ENCODE measurements at places on chromosomes 13 and 19.

- DNase-seq = peak; percentile 8
Observed at GRCh38 chr19:8641908-8642547, 11.6 kb downstream of the NFILZ start.

DNA sequence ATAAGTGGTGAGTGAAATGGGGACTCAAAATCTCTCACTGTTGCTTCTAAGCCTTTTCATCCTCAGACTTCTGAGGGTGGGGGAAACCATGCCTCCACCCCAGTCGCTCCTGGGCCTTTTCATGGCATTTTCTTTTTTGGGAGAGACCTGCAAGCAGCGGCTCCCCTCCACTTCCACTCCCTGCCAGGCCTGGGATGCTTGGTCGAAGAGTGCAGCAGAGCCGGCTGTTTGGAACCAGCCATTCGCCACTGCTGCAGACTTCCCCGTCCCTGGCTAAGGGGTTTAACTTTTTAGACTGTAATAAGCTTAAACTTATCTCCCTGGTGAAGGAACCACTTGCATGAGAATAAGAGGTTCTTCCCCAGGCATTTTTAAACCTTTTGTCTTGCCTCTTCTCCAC is 617.2 kb downstream of the PCDH9 start:
- DNase-seq = no peak

DNA sequence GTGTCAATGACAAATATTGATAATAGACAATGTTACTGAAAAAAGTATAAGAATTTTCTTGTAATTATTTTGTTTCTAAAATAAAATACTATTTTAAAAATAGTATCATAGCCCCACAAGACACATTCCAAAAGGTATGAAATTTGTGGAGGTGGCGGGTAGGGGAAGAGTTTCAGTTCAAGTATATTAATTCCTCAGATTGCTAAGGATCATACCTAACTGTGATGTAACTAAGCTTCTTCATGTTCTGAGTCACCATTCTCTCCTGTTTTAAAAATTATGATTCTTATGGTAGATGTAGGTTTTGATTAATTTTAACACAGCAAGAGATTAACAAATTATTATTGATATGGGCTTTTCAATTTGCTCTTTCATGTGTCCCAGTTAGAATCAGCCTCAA is 61.3 kb downstream of the MYO16 start:
- DNase-seq = no peak

- no peak for DNase-seq
Observed at GRCh38 chr19:14385492-14385891, 4.2 kb downstream of the ADGRE5 start.

GRCh38 chr13:28981530-28981929 is 161.4 kb downstream of the MTUS2 start:
- no peak for DNase-seq

DNA sequence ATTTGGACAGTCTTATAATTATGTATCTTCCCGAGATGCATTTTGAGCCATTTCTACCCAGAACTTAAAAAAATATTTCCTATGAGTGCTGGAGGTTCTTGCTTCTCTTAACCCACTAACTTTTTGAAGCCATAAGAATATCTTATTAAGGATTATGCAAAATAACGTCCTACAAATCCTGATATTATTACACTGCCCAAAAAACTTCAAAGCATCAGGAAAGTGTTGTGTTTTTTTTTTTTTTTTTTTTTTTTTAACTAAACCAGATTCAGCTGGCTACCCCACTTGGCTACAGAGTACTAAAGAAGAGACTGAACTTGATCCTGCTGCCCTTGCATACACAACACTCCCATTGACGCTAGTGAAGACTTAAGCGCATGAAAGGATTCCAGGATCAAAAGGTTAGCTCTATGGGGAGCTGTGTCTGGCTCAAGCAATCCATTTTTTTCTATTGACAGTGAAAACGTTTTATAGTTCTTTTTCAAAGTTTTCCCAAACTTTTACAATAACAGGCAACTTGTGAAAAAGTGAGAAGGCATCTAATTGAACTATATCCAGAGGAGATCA is 141.4 kb downstream of the KCNRG start:
- no peak for DNase-seq

DNA sequence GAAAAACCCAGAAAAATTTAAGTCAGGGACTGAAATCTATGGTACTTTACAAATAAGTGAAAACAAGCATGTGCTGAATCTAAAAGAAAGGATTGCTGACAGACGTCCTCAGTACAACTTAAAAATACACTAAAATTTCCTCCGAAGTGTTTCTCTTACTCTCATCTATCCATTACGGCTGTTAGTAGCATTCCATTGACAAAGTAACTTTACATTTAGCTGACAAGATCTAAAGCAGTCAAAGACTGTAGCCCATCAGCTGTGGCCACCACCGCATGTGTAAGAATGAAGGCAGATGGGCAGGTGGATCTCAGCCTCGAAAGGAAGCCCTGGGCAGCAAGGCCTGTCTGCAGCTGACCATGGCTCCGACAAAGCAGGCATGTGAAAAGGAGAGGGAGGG is 59.0 kb downstream of the FLT1 start:
- no peak for DNase-seq

DNA sequence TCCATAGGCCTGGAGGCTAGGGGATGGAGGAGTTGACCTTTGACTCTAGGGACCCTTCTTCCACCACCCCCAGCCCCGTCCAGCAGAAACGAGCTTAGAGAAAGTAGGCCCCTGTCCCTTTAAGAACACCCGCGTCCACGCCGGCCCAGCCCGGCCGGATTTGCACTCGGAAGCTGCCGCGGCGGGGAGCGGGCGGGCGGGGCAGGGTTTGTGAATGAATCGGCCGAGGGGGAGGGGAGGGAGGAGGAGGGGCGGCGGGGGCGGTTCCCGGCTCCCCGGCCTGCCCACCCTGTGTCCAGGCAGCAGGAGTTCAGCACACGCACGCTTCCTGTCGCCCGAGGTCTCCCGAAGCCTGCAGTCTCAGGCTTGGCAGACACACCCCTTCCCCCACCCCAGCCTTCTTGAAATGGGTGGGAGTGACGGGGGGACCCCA is 1.5 kb downstream of the UNC13A start:
- peak; percentile 25 for DNase-seq

- DNase-seq = no peak
Observed at GRCh38 chr19:19010551-19010950, 22.8 kb downstream of the SUGP2 start.

- no peak for DNase-seq
Observed at GRCh38 chr13:45209229-45209628, 8.4 kb upstream of the KCTD4 start.

- no peak for DNase-seq
Observed at GRCh38 chr19:7904074-7905020, 670 bp downstream of the MAP2K7 start.

DNA sequence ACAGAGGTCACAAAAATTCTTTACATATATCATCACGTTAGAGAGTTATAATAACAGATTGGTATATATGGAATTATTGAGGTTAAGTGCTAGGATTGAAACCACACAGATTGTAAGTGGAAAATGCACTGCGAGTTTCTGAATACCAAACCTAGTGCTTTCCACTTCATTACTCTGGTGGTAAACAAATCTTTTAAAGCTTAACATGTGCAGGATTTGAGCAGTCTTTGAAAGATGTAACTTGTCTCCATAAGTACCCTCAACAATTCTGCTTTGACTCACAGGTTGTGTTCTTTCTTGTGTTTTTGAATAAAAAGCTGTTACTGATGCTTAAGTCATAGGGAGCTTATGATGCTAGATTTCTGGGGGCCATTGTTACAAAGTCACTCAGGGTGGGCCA is 314.7 kb upstream of the DACH1 start:
- no peak for DNase-seq

- DNase-seq = no peak
Observed at GRCh38 chr19:47186446-47187334, 44.3 kb downstream of the BBC3 start.

- no peak for DNase-seq
Observed at GRCh38 chr19:11087870-11088505, 1.3 kb upstream of the LDLR start.

DNA sequence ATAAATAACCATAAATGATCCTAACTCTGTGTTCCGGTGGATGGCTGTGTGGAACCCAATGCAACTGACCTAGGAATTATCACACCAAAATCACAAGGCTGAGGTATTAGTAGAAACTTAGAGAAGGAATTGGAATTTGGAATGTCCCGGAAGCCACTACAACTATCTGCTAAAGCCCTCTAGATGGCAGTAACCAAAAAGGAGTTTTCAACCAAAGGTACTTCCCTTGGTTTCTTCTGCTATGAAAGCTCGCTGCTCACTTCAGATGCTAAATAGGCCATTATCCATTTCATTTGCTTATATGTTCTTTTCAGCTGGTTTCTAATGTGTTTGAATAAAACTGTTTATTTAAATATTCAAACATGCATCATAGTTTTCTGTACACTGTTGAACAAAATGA is 1589.1 kb upstream of the SPRY2 start:
- DNase-seq = peak; percentile 18

DNA sequence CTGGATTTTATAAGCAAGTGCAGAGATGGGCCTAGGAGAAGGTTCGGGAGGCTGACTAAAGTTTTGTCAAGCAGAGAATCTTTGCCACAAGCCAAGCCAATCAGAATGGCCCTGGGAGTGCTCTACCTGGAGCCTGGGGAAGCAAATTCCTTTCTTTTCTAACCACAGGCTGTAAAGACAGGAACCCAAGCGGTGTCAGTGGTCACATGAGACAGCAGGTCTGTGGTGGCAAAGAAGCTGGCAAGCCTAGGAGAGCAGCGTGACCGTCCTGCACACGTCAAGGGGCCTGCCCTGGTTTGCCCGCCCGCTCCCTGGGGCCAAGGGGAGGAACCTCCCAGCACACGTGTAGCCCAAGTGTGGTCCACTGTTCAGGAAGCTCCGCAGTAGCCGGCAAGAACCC is 90.8 kb downstream of the IPO5 start:
- no peak for DNase-seq

- no peak for DNase-seq
Observed at GRCh38 chr19:15891434-15891833, 6.4 kb downstream of the CYP4F2 start.

DNA sequence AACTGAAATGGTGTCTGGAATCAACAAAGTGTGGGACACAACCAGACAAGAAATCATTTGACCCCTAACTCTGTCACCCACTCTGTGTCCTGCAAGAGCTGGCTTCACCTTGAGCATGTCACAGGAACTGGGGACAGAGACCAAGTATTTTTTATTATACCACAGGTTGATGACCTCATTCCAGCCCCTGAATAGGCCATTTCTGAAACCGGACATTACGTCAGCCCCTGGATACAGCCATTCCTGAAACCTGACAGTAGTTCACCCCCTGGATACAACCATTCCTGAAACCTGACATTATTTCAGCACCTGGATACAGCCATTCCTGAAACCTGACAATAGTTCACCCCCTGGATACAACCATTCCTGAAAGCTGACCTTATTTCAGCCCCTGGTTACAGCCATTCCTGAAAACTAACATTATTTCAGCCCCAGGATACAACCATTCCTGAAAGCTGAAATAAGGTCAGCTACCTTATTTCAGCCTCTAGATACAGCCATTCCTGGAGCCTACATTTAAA is 47.7 kb upstream of the CACNA1A start:
- no peak for DNase-seq

DNA sequence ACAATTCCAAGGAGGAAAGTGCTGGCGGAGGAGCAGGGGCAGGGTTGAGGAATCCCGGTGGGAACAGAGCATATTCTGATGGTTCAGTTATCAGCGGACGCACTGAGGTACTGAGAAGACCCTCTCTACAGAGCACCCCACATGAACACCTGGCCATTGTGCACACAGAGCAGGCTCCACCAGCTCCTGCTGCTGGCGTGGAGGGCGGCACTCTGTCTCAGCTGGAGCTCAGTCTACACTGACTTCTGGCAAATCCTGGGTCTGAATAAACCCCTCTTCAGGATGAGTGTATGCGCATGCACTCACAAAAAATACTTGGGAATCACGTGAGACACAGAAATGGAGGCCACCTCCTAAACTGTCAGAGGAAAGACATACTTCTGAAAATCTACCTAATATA is 114.4 kb upstream of the IRS2 start:
- no peak for DNase-seq

- no peak for DNase-seq
Observed at GRCh38 chr19:4014541-4015491, 7.3 kb downstream of the PIAS4 start.

DNA sequence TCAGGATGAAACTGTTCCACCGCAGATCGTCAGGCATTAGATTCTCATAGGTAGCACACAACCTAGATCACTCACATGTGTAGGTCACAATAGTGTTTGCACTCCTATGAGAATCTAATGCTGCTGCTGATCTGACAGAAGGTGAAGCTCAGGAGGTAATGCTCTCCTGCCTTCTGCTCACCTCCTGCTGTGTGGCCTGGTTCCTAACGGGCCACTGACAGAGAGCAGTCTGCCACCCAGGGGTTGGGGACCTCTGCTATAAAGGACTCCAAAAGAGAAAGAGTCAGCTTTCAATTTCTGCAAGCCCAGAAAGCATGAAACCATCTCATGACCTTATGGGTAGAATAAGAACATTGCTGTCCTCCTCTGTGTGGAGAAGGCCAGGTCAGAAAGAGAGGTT is 43.5 kb upstream of the PCCA start:
- no peak for DNase-seq

DNA sequence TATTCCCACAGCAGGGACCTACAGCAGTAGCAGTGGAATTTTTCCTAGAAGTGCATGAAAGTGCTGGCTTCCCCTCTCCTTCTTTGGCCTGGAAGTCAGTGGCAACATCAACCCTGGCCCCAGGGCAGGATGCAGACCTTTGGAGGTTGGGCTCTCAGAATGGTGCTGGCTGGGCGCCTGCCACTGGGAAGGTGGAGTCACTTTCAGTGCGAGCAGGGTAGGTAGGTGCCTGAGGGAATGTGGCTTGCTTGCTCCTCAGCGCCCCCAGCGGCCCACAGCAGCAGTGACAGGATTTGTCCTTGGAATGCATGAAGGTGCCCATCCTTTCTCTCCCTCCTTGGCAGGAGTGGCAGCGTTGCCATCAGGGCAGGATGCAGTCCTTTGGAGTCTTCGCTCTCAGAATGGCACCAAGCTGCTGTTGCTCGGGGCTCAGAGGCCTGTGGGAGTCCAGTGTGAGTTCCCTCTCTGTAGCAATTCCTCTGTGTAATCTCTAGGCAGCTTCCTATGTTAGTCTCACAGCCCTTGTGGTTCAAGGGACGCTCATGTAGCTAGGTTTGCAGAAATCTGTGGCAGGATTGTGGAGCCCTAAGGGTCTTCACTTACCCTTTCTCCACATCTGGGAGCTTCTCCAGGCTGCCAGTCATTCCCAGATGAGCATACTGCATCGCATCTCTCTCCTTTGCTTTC is 354.4 kb upstream of the DACH1 start:
- DNase-seq = no peak

GRCh38 chr19:15449620-15450527 is at the start of gene WIZ:
Gene WIZ (minus strand): TSS chr19:15449956. CDS start chr19:15448307, 1,649 bp downstream.
- peak; percentile 29 for DNase-seq

GRCh38 chr19:4717966-4718701 is 5.5 kb downstream of the DPP9 start:
- DNase-seq = no peak
